Activated CD4-positive, alpha-beta T cell treated with anti-CD3 and anti-CD28 coated beads, Interleukin-2, amount 10 ng/mL, durations not matched to agents 24 days and 14 days (primary cell): ENCODE measurements at places on chromosomes 7 and 10. TPM values are rescaled to one million over a fixed set of nuclear protein-coding genes. Genes with fewer than 3 reads are reported as not detected.

ANKRD7 gene
- not detected in 2 replicates for total RNA-seq

ARMH3 gene
- 20.9 and 23.2 TPM in 2 replicates for total RNA-seq

TAS2R41 gene
- not detected in 2 replicates for total RNA-seq

HTR5A gene
- not detected in 2 replicates for total RNA-seq

DNA sequence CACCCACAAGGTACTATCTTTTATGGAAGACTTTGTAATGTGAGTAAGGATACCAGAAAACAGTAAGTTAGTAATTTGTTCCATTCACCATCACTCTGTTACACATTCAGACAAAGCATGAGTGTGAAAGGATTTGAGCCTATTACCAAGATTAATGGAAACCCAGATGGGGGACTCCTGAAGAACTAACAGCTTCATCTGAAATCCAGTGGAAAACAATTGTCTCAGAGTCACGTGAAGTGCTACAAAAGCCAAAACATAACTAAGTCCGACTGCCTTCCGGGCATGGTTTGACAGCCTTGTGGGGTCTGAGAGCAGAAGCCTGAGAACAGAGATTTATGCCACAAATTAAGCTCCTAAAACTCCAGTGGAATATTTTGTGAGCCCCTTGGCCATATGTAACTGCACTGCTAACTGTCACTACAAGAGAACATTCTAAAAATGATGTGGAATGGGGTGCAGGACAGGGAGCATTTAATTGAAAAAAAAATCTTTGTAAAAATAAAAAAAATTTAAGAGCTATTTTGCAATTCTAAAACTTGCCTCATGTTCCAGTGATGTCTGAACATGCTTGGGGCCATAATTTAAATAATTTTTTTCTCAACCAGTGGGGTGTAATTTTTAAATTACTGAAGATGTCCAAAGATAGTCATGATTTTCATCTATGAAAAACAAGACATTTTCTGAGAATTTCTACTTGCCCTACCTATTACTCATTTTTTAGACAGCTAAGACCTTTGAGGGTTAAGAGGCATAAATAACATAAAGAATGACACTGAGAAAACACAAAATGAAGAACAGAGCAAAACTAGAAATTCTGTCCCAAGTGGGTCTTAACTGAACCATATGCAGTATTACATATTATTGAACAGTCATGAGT is 555.0 kb downstream of the INHBA start:
- DNase-seq: no peak

DNA sequence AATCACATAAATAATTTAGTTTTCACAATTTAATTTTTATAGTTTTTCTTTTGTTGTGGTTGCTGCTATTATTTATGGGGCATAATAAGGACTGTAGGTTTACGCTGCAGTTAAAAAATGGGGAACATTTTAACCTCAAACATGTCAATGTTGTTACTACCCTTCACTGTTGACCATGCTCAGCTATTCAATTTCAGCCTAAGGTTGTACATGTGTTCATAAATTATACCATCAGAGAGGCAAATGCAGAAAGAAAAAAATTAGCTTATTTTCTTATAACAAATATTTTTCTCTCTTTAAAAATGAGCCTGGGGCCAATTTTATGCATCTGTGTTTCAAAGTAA is 110.1 kb upstream of the PITRM1 start:
- DNase-seq: no peak

DNA sequence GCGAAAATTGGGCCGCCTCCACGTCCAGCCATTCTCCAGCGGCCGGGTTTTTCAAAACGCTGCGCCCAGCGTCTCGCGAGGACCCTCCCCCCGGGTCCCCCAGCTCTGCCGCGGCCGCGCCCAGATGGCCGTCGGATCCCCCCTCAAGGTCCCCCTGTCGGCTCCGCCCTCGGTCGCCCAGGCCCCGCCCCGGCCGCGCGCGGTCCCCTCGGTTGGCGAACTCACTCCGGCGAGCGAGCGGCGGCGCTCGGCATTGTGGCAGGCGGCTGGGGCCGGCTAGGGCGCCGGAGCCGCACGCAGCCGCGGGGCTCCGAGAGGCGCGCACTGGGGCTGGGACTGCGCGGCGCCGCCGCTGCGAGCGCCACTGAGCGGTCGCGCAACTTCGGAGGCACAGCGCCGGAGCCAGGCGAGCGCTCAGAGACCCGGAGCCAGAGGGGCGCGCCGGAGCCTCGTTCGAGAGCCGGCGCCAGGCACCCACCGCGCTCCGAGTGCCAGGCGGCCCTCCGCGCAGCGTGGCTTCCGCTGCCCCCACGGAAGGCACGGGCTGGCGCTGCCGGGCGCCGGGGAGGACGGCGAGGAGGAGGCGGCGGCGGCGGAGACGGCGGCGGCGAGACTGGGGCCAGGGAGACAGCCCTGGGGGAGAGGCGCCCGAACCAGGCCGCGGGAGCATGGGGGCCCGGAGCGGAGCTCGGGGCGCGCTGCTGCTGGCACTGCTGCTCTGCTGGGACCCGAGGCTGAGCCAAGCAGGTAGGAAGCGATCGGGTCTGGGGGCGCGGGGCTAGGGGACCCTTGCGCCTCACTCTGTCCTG is at the start of gene UNC5B:
TSS of gene UNC5B (plus strand) at position 253 of the 809 bp plus-strand sequence. CDS start at position 669, 416 bp downstream.
- DNase-seq: peak; percentile 85

GRCh38 chr7:40369641-40370277 is 235.0 kb downstream of the SUGCT start:
- no peak for DNase-seq

DNA sequence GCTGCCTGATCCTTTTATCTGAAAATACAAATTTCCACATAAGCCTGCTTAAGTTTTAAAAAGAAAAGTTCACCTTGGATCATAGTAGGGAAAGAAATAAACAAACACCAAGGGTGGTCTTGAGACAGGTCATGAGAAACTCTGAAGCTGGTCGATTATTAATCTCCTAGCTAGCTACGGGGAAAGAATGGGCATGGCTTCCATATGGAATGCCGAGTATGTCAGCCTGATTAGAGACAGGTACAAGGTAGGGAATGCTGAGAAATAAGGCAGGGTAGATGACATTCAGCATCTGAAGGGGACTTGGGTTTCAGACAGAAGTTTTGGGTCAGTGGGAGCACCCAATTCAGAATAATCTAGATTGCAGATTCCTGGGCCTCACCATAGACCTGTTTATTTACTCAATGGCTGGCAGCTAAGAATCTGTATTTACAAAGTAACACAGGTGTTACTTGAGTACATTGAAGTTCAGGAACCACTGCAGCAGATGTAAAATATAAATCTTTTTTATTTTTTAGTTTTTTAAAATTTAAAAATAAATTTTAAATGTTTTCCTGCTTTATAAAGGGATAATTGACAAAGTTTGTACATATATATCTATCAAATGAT is 49.0 kb downstream of the SCIN start:
- DNase-seq: no peak

- no peak for DNase-seq
Measured at GRCh38 chr7:28075674-28076358, 104.8 kb downstream of the JAZF1 start.

DNA sequence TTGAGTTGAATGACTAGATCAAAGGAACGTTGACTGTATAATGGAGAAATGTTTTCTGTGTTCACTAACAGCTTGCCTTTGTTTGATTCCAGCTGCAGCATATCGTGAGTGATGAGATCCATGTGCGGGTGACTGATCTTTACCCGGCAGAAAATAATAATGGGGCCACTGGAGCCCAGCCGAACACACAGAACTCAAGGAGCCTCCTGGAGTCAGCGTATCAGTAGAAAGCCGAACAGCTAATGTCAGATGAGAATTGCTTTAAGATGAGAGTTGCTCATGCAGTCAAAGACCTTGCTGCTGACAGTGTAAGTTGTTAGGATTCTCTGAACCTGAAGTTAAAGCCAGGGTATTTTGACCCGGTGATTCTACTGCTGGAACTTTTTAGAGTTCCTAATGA is 34.3 kb upstream of the MTPAP start:
- DNase-seq: no peak

DNA sequence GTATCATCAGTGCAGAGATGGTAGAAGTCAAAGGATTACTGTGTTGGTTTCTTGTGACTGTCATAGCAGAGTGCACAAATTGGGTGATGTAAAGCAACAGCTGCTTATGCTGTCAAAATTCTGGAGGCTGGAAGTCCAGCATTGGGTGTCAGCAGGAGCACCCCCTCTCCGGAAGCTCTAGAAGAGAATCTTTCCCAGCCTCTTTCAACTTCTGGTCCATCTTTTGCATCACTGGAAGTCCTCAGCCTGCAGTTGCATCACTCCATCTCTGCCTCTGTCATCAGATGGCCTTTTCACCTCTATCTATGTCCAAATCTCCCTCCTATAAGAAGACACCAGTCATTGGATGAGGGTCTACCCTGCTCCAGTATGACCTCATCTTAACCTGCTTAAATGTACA is 35.8 kb upstream of the GALNTL5 start:
- DNase-seq: no peak

- DNase-seq: no peak
Measured at GRCh38 chr10:62016623-62017490, 115.4 kb downstream of the ARID5B start.

GRCh38 chr7:95608359-95609173 is 12.2 kb upstream of the PDK4 start:
- DNase-seq: no peak
